ENCODE measurements at places on chromosomes 3 and 15. TPM values are rescaled to one million over a fixed set of nuclear protein-coding genes. Genes with fewer than 3 reads are reported as not detected.
A peak's percentile ranks its signal among the peaks of the same experiment; 100 is the strongest.

- no peaks in the 10 kb centered on the region for H3K36me3 ChIP-seq
- H3K27me3 ChIP-seq = peaks cover 2% of the 10 kb centered on the region
- peaks cover 3% of the 10 kb centered on the region for H3K4me1 ChIP-seq
- DNase-seq = no peak
These were observed 41.5 kb upstream of the MFGE8 start for GRCh38 chr15:88954431-88955277.

- no peak for DNase-seq
- H3K36me3 ChIP-seq = no peaks in the 10 kb centered on the region
- H3K4me3 ChIP-seq = no peak overlapping the region
- H3K4me1 ChIP-seq = peaks cover 11% of the 10 kb centered on the region
- H3K27me3 ChIP-seq = no peaks in the 10 kb centered on the region
These were observed 161.6 kb downstream of the TCF12 start for GRCh38 chr15:57079931-57080620.

SLC51B gene
- total RNA-seq = not detected

NR2E3 gene
- total RNA-seq = not detected

- H3K4me1 ChIP-seq = peaks cover 23% of the 10 kb centered on the region
- DNase-seq = peak; percentile 24
- H3K27ac ChIP-seq = peak overlapping the region; percentile 66
- no peaks in the 10 kb centered on the region for H3K36me3 ChIP-seq
- H3K27me3 ChIP-seq = no peaks in the 10 kb centered on the region
- no peak overlapping the region for H3K4me3 ChIP-seq
These were observed 175.5 kb downstream of the CFAP20DC start for GRCh38 chr3:58874248-58874741.

- DNase-seq = no peak
- no peaks in the 10 kb centered on the region for H3K4me1 ChIP-seq
These were observed 231.4 kb downstream of the ROBO2 start for GRCh38 chr3:77271306-77271705.

DNA sequence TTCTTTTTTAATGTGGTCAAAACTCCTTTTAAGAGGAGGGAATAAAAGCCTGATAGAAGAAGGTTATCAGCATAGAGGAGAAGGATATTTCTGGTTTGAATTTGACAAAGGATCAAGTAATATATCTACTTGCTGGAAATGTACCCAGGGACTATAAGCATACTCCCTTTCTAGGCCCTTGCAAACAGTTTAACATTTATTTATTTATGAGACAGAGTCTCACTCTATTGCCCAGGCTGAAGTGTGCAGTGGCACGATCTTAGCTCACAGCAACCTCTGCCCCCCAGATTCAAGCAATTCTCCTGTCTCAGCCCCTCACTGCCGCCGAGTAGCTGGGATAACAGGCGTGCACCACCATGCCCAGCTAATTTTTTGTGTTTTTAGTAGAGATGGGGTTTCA is 71.6 kb downstream of the SLMAP start:
- H3K27ac ChIP-seq = no peak overlapping the region
- H3K36me3 ChIP-seq = peaks cover 14% of the 10 kb centered on the region
- H3K27me3 ChIP-seq = no peaks in the 10 kb centered on the region
- DNase-seq = no peak

- no peak overlapping the region for H3K4me3 ChIP-seq
- H3K4me1 ChIP-seq = no peaks in the 10 kb centered on the region
- no peaks in the 10 kb centered on the region for H3K27me3 ChIP-seq
- DNase-seq = no peak
These were observed 87.0 kb downstream of the CFAP20DC start for GRCh38 chr3:58962816-58963215.

- H3K27ac ChIP-seq = no peak overlapping the region
These were observed 14.2 kb downstream of the NR1D2 start for GRCh38 chr3:23959135-23959900.

TTC21A gene
- total RNA-seq = 12.1 TPM

CHRFAM7A gene
- 0.55 TPM for total RNA-seq

GRCh38 chr3:44955917-44956316 is 20.1 kb downstream of the ZDHHC3 start:
- H3K27me3 ChIP-seq = no peaks in the 10 kb centered on the region
- no peak overlapping the region for H3K27ac ChIP-seq
- peaks cover 8% of the 10 kb centered on the region for H3K4me1 ChIP-seq
- DNase-seq = no peak
- peaks cover 12% of the 10 kb centered on the region for H3K36me3 ChIP-seq

Data from activated CD4-positive, alpha-beta memory T cell treated with anti-CD3 and anti-CD28 coated beads, Interleukin-2, amount 10 ng/mL, durations not matched to agents 7 days and 5 days (primary cell).